ENCODE measurements at places on chromosomes 6 and 20.

- peak; percentile 0 for DNase-seq
These were observed 447.7 kb downstream of the PHF3 start for GRCh38 chr6:64083261-64083660.

DNA sequence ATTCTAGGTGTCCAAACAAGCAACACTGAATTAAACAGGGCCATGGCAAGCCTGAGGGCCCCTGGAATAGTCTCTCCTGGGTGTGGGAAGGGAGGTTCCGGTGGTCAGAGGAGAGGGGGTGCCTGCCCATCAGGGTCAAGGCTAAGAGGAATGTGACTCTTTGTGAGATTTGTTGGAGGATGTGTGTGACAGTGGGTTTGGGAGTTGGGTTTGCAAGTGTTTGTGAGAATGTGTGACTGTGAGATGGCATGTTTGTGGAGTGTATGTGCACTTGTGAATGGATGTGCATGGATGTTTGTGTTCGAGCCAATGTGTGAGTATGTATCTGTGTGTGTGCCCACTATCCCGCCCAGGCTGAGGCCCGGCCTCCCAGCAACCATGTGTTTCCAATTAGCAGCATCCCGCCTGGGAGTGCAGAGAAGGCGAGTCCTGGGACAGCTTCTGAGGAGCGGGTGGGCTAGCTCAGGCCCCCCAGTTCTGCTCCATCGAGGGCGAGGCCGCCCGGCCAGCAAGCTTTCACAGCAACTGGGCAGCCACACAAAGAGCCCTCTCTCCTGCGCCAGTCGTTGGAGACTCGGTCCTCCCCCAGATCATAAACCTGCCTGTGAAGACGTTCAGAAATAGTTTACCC is 12.6 kb downstream of the FOXC1 start:
- no peak for DNase-seq

DNA sequence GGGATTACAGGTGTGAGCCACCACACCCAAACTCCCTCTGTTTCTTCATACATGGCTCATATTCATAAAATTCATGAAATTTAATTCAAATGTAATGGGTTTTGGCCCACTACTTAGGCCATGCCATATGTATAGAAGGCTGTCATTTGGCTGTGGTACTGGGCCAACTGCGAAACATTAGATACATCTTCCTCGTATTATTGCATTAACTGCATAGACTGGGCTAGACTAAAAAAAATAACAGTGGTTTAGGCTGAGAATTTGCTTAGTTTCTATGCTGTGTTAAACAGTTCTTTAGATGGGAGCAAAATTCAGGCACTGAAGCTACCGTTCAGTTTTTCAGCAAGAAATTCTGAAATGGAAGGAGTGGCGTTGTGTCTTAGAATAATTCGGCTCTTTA is 133.6 kb downstream of the DOK5 start:
- DNase-seq = no peak

DNA sequence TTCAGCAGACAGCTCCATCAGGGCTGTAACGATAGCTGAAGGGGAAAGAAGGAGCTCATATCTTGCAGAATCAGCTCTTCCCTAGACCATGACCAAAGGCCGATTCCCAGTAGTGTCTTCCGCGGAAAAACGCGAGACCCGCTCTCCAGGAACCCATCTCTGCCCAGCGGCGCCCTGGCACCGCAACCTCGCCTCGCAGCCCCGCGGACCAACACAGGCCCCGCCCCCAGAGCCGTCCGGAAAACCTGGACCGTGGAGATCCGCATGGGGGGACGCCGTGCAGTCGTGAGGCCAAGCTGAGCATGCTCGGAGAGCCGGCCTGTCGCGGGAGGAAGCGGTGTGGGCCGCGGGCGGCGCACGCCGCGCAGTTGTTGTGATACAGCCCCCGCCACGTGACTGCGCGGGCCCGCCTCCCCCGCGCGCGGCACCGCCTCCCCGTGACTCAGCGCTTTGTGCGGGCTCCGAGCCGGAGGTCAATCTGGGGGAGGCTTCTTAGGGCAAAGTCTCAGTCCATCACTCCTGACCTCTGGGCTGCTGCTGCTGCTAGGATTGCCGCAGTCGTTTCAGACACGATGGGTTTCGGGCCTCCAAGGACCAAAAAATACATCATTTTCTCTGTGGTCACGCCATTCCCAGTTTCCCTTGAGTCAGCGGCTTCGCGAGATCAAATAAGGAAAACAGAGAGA is 3.1 kb upstream of the GCLC start:
- DNase-seq = peak; percentile 82

DNA sequence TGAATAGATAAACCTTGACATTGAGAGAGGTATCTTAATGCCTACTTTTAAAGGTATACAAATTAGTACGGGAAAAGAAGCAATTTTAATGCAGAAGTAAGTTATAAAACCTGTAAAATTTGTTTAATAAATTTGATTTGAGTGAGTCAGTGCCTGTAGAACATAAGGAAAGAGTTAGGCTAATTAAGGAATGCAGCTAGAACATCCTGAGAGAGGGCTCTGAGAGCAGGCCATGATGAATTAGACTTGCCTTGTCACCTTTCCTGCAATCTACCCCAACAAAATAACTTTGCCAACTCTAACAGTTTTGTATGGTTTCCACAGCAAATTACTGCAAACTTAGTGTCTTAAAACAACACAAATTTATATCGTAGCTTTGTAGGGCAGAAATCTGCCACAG is 700.8 kb downstream of the RFPL4B start:
- no peak for DNase-seq

GRCh38 chr20:58424218-58424969 is 35.4 kb downstream of the VAPB start:
- no peak for DNase-seq

DNA sequence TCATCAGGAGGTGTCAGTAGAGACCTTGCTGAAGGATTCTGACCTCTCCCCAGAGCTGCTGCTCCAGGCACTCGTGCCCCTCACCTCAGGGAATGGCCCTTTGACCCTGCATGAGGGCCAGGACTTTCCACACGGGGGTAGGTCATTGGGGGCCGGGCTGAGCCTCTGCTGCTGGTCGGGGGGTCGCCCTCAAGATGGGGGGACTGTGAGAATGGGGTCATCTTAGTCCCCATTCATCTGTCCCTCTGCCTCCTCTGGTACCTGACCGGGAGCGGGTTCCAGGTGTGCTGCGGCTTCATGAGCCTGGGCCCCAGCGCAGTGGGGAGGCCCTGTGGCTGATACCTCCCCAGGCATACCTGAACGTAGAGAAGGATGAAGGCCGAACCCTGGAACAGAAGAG is 15.8 kb downstream of the DNPH1 start:
- DNase-seq = no peak

- DNase-seq = no peak
These were observed 234.1 kb upstream of the BMP2 start for GRCh38 chr20:6533351-6533750.

- DNase-seq = no peak
These were observed 650.5 kb downstream of the RNF144B start for GRCh38 chr6:19037607-19038006.

All from GM12892 (cell line).